ENCODE measurements at places on chromosomes 11 and 22.

GRCh38 chr11:61626580-61627380 lies 45.9 kb upstream of the SYT7 start:
- DNase-seq, result no peak

DNA sequence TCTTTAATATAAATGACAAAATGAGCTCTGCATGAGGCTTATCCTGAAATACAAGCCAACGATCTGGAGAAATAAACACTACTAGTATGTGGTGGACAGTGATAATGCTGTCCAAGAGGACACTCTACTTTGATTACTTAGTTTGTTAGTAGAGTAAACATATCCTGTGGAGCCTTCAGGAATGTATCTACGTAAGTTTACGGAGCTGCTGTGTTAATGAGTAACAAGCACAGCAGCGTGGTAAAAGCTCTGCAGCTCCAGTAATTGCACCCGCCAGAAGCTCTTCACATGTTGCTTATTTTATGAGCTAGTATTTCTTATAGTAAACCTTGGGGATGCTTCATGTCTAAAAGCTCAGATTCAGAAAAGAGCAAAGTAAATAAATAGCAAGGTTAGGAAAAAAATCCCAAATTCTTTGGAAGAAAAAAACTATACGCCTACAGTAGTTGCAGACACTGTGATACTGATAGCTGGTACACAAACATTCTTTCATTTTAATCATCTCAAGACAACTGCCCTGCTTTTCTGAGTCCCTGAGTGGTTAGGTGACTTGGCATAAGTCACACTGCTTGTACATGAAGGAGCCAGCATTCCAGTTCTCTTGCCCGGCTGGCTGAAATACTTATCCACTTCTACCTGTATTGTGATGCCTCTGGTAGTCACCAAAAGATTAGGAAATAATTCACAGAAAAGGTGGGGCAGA lies 32.7 kb upstream of the CCDC34 start:
- DNase-seq, result no peak

DNA sequence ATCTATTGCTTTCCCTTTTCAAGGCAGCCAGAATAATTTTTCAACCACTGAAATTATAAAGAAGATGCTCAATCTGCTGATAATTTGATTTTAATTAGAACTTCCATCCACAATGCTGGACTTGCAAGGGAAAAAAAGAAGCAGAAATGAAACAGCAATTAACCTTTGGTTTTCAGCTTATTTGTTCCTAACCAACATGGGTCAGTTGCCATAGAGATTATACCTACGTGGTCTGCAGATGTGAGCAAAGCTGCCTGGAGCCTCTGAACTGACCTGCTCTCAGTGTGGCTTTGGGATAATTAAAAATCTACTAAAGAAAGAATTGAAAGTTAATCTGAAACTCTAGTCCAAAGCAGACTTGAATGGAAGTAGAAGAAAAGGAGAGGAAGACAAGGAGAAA lies 195.7 kb upstream of the API5 start:
- no peak for DNase-seq

GRCh38 chr11:4881188-4881587 lies 512 bp upstream of the OR51T1 start:
- DNase-seq, result no peak

- DNase-seq, result no peak
Measured at GRCh38 chr11:104823657-104824056, 74.6 kb downstream of the CASP12 start.

GRCh38 chr22:42820045-42820763 lies 36.9 kb downstream of the ARFGAP3 start:
- DNase-seq, result no peak

GRCh38 chr11:35981581-35981980 lies 37.7 kb downstream of the LDLRAD3 start:
- no peak for DNase-seq

- no peak for DNase-seq
Measured at GRCh38 chr22:35313311-35314121, 13.8 kb downstream of the TOM1 start.

GRCh38 chr22:35742342-35743100 lies 24.8 kb downstream of the APOL5 start:
- DNase-seq, result no peak

- DNase-seq, result no peak
Measured at GRCh38 chr11:133253570-133253969, 278.7 kb downstream of the OPCML start.

DNA sequence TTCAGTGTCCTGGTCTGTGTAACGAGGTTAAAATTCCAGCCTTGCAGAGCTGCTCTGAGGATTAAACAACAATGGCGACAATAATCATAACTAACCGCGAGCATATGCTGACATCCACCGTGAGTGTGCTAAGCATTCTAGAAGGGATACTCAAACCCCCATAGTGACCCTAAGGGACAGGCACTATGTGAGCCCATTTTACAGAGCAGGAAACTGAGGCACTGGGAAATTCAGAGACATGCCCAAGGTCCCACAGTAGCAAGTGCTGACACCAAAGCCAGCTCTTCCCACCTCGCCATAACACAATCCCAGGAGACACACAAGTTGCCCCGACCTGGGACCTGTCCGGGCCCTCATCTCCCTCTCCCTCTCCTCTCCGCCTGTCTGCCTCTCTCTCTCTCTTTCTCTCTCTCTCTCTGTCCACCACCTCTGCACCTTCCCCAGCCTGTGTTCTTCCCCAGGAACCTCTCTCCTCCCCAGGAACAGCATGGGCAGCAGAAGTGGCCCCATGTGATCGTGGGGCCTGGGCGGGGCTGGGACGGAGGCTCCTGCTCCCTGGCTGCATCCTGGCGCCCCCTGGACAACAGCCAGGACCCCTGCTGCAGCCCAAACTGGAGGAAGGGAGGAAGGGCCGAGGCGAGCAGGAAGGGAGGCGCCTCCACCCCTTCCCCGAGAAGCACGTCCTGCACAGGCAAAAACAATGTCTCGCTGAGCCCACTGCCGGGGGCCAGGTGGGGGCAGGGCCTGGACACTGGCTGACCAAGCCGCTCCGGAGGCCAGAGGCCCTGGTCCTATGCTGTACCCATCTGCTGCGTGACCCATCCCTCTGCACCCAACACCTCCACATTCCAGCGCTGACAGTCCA lies 14.8 kb upstream of the MFNG start:
- no peak for DNase-seq

- no peak for DNase-seq
Measured at GRCh38 chr11:69999721-70000120, 78.4 kb upstream of the ANO1 start.

- DNase-seq, result no peak
Measured at GRCh38 chr11:17694494-17695110, 24.8 kb upstream of the MYOD1 start.

- no peak for DNase-seq
Measured at GRCh38 chr11:119687373-119688046, 41.5 kb downstream of the NECTIN1 start.

GRCh38 chr11:105392556-105392955 lies 217.3 kb upstream of the GRIA4 start:
- DNase-seq, result no peak

GRCh38 chr22:33832558-33833151 lies 87.6 kb downstream of the LARGE1 start:
- DNase-seq, result no peak

- no peak for DNase-seq
Measured at GRCh38 chr11:131694526-131695424, 324.4 kb downstream of the NTM start.

- no peak for DNase-seq
Measured at GRCh38 chr11:86687185-86687778, 14.9 kb upstream of the ME3 start.

- DNase-seq, result no peak
Measured at GRCh38 chr11:86355256-86355655, 19.4 kb upstream of the CCDC81 start.

- DNase-seq, result no peak
Measured at GRCh38 chr11:130118636-130119387, 40.8 kb upstream of the ST14 start.

- no peak for DNase-seq
Measured at GRCh38 chr22:19291218-19291579, 320 bp downstream of the CLTCL1 start.

DNA sequence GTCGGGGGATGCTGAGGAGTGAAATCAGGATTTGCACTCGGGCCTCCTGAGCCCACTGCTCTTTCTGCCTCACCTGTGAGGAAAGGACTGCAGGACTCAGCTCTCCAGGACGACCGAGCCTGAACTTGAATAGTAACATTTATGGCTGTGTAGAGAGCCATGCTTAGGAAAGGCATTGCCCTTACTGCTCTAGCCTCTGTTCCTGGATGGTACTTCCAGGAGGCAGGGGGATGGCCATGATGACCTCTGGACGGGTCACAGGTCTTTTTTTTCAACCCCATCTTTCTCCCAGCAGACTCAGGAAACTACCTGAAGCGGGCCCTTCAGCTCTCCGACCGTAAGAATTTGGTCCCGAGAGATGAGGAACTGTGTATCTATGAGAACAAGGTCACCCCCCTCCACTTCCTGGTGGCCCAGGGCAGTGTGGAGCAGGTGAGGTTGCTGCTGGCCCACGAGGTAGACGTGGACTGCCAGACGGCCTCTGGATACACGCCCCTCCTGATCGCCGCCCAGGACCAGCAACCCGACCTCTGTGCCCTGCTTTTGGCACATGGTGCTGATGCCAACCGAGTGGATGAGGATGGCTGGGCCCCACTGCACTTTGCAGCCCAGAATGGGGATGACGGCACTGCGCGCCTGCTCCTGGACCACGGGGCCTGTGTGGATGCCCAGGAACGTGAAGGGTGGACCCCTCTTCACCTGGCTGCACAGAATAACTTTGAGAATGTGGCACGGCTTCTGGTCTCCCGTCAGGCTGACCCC lies 11.3 kb downstream of the ANKK1 start:
- DNase-seq, result no peak

DNA sequence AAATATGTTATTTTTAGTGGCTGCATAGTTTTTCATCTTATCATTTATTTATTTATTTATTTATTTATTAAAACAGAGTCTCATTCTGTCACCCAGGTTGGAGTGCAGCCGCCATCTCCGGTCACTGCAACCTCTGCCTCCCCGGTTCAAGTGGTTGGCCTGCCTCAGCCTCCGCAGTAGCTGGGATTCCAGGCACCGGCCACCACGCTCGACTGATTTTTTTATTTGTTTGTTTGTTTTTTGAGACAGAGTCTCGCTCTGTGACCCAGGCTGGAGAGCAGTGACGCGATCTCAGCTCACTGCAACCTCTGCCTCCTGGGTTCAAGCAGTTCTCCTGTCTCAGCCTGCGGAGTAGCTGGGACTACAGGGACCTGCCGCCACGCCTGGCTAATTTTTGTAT lies 262.9 kb upstream of the DDI1 start:
- no peak for DNase-seq

DNA sequence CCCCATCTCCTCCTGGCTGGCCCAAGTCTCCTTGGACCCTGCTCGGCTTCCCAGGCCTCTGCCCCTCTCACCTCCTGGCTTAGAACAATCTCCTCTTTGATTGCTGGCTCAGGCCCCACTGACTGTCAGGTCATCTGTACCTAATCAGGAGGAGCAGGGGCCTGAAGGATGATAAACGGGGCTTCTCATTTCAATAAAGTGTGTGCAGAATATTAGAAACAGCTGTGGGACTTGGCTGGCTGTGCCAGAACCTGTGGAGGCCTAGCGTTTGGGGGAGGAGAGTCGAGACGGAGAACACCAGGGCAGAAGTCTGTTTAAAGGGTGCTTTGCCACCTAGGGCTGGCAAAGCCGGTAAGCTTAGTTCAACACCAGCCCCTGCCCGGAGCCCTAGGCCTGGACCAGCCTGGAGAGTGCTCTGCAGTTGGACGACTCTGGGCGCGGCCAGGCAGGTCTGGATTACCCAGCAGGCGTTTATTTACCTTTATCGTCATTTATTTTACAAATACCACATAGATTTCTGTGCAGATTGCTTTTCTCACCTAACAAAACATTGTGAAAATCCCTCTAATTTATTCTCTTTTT lies 10.1 kb upstream of the VSIG10L2 start:
- DNase-seq, result no peak

DNA sequence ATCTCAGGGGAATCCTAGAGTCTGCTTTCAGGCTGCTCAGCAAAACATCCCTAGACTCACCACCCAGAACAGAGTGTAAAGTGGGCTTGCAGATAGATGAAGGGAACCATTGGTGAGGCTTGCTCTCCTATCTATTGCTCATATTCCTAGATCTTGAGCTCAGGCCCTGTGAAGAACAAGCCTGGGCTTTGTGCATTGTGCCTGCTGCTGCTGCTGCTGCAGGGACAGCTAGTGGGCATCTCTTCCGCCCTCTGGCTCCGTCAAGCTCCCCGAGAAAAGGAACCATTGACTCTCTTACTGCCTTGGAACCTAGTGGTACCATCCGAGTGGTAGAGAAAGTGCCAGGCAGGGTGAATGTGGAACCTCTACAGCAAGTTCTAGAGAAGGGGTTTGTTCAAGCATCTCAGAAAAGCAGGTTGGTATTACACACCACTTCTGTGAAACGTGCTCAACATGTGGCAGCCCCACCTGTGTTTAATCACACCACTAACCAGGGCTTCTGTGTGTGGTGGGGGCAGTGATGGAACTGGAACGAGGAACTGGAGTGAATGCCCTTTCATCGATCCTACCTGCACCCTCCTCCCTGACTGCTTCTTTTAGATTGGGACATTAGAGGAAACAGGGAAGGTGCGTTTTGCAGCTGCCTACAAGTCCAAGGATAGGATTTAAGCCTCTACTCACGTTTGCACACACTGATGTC lies 4.4 kb downstream of the BACE1-AS start:
- no peak for DNase-seq

DNA sequence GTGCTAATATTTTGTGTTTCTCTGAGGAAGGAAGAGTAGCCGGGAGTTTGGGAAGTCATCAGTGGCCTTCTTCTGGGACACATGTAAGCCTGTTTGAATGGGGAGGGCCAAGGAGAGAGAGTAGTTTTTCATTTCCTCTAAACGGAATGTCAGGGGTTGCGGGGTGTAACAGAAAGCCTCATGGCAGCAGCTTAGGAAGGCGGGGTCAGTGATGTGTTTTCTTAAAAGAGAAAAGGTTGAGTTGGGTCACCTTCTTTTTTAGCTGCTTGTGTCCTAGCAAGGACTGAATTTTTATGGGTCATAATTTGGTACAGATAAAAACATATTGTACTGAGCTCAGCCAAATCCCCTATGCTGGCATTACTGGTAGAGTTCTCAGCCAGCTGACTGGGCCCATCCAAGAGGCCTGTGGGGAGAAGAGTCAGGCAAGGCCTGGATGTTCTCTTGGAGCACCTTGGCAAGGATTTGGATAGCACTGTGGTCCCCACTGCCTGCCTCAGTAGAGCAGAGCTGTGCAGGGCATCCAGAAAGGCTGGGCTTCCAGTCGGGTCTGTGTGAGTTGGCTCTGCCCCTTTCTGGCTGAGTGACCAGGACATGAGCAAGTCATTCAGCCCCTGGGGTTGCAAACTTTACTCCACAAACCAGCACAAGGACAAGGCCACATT lies 29.4 kb upstream of the NAV2 start:
- no peak for DNase-seq

GRCh38 chr11:1036303-1036923 lies at the start of gene MUC6:
TSS of gene MUC6 (minus strand) at chr11:1036718. CDS start at chr11:1036655, 63 bp downstream.
- no peak for DNase-seq

GRCh38 chr11:11450744-11451362 lies 97.8 kb upstream of the CSNK2A3 start:
- no peak for DNase-seq

Data from stimulated activated CD4-positive, alpha-beta T cell treated with anti-CD3 and anti-CD28 coated beads, TNF-alpha, amount 100 ng/mL, for 4 hours (primary cell).